ELF-1 (cell line): ENCODE measurements at places on chromosomes 1 and 21.

- DNase-seq = no peak
These were observed 145.0 kb upstream of the FGGY start for GRCh38 chr1:59151860-59152259.

DNA sequence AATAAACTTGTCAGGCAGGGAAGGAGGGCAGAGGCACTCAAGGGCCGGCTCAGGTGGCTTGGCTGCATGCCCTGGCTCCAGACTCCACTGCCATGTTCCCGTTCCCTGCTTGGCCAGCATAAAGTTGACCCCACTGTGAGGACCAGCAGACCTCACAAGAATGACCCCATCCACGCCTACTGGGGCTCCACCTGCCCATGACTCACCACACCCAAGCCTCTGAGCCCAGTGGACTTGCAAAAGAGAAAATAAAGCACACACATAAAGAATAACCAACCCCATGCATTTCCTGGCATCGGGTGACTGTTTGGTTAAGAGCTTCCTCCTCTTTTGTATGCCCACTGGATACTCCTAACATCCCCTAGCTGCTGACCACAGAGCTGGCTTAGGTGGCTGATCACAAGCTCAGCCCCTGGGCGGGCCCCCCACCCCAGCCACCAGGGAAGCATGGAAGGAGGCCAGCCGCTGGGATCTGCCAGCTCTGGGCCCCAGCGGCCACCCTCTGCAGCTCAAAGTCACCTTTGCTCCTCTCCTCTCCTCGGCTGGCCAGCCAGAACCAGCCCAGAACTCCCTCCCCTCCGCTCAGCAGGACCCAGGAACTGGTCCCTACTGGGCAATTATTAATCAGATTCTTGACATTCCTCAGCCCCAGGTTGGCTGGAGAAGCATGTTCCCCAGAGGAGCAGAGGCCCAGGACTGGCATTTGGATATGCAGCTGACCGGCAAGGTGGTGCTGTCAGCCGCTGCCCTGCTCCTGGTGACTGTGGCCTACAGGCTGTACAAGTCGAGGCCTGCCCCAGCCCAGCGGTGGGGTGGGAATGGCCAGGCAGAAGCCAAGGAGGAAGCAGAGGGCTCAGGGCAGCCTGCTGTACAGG is at the start of gene KLHDC7A:
KLHDC7A (plus strand) TSS at position 616 of the 875 bp plus-strand sequence; CDS start at position 668, 52 bp downstream.
- DNase-seq = peak; percentile 91

- no peak for DNase-seq
These were observed 110.4 kb downstream of the PPIAL4G start for GRCh38 chr1:148372731-148373130.

GRCh38 chr1:203173566-203173965 is 2.1 kb downstream of the MYBPH start:
- no peak for DNase-seq

- no peak for DNase-seq
These were observed 52.2 kb downstream of the SDC3 start for GRCh38 chr1:30856260-30856790.

DNA sequence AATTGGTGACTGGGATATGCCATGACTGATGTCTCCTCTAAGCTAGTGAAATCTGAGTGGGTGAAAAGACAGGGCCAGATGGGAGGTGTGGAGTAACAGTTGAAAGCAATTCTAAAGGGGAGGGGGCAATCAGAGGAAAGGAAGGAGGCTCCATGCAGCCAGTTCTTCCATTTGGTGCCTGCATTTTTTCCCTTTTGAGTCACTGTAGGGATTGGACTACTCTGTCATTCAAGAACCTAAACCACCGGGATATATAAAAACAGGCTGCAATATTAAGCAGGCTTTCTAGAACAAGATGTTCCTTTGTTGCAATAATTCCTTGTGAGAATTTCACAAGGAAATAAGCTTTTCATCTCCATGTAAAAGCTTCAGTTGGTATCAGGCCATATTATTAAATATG is 18.3 kb downstream of the CLIC6 start:
- no peak for DNase-seq

DNA sequence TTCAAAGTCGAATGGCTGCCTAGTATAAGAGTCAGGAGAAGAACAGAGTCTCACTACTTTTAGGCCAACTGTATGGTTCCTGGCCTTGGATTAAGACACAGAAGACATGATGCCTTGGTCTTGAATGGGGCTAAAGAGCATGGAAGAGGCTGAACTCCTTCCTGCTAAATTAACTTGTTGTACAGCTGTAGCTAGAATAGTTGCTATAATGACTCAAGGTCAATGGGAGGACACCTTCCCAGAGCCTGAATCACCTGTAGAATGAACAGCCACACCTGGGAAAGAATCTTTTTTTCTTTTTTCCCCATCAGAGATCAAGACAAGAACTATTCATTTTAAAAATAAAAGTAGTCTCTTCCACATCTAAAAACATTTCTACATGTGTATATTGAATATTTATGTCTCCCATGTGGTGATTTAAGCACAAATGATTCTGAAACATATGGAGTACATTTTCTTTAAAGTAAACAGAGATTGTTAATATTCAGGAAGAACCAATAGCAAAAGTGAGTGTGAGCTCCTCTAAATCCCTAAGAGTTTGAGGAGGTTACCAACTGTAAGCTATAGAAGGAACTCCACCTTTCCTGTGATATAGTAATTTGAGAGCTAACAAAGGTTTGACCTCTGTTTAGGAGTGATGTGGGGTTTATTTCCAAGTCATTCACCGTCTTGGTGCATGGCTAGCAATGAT is 191.3 kb downstream of the TGFB2 start:
- DNase-seq = no peak

DNA sequence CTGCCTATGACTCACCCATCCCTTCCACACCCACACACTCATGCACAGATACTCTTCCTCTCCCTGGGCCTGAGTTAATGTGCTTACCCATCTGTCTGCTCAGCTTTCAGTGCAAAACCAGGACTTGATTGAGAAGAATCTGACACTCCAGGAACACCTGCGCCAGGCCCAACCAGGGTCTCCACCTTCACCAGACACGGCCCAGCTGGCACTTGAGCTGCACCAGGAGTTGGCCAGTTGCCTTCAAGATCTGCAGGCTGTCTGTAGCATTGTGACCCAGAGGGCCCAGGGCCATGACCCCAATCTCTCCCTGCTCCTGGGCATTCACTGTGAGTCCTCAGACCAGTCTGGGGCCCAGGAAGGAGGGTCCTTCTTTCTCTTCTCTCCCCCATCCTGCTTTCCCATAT is 3.5 kb upstream of the SH3BGRL3 start:
- no peak for DNase-seq

DNA sequence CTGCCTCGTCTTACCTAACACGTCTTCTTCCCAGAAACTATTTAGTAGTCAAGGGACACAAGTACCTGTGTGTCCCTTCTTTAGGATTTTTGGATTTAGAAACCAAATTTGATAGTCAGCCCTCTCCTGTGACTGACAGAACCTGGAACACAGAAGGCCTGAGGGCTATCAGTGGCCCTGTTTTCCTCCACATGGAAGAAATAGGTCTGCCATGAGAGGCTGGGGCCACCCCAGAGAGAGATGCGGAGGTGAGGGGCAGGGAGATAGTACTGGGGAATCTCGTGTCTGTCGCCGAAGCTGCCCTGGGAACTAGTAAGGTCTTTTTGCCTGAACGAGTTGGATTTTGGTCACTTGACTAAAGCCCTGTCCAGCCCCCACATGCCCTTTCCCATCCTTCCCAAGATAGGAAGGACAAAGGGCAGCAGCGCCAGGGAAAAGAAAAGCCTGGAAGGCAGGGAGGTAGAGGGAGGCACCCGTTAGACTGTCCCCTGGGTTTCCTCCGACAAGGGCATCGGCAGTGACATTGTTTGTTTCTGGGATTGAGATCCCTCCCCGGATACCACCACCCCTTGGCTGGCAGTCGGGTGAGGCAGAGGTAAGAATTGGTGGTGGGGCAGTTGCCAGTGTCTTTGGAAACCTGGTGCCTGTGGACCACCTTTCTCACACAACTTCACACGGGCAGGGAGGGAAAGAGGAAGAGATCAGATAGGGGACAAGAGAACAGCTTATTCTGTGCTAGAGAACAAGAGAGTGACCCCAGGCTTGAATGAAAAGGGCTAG is 19.8 kb downstream of the SMIM12 start:
- no peak for DNase-seq

GRCh38 chr1:168234846-168235547 is 9.2 kb downstream of the SFT2D2 start:
- DNase-seq = peak; percentile 62

DNA sequence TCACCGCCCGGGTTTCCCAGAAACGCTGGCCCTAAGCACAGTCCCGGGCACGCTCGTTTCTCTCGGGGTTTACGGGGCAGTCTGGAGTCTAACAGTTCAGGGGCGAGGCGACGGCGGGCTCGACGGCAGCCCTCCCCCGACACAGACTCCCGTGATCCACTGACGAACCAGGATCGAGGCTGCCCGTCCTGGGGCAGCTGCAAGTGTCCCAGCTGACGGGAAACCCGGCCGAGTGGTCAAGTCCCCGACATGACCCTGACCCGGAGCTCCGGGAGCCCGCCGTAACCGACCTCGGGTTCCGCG is 494 bp downstream of the UBE2J2 start:
- DNase-seq = no peak

DNA sequence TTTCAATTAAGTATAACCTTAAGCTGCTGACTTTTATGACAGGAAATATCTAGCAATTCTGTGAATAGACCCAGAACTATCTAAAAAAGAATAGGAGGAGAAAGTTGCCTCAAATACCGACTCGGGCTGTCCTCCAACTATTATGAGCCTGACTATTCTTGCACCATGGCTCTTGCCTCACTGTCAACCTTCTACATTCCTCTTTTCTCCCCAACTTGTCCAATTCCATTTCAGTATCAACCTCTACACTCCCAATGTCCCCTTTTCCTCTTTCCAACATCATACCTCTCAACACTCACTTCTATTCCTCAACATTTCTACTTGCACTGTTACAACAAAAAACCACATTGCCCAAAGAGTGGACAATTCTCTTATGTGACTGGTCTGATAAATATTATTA is 2.3 kb downstream of the ZZZ3 start:
- DNase-seq = no peak

DNA sequence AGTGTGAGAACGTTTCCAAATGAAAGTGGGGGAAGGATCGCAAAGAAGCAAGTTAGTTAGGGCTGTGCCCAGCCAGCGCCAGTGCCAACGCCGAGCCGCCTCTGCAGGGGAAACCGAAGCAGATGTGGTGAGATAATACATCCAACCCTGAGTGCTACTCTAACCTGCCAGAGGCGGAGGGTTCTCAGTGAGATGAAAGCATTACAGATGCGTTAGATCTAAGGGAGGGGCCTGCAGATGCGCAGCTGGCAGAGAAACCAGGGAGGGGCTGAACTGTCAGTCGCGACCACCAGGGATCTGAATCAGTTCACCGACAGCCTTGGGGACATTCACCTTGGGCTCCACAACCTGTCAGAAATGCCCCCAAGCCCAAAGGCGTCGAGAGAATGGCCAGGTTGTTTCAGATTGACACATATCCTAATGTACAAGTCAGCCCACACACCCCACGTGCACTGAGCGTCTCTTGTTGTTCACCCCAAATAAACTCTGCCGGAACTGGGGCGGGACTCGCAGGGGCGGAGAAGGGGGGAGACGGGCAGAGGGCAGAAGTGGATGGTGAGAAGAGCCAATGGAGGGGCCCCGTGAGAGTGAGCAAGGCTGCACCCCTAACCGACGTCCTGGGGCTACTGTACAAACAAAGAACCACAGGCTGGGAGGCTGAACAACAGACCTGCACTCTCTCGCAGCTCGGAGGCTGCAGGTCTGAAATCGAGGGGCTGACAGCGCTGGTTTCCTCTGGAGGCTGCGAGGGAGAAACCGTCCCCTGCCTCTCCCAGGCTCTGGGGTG is 8.7 kb upstream of the UMODL1 start:
- DNase-seq = no peak

DNA sequence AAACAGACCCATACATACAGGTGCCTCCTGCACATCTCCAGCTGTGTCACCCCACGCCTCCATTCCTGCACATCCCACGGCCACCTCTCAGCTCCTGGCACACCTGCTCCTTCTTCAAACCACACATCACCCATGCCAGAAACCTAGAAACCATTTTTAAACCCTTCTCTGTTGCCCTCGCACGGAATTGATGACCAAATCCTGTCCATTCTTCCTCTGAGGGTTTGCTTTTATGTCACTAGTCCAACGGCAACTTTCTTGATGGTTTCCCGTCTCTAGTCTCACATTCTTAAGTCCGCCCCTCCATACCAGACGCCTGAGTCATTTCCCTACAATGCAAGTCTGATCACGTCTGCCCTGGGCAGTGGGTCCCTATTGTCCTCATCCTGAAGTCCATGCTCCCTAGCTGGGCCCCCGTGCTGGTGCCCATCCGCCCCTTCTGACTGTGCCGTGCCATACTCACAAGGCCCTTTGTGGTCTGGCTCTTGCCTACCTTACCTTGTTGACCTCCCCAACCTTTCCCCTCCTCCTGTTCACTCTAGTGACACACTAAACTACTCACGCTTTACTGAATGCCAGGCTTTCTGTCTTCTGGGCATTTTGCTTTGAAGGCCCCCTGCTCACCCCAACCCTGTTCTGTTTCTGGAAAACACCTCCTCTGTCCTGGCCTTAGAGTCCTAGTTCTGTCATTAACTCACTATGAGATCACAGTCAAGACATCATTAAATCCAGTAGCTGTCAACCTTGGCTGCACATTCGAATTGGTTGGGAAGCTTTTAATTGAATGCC is 17.6 kb downstream of the SLC2A1 start:
- DNase-seq = peak; percentile 77

DNA sequence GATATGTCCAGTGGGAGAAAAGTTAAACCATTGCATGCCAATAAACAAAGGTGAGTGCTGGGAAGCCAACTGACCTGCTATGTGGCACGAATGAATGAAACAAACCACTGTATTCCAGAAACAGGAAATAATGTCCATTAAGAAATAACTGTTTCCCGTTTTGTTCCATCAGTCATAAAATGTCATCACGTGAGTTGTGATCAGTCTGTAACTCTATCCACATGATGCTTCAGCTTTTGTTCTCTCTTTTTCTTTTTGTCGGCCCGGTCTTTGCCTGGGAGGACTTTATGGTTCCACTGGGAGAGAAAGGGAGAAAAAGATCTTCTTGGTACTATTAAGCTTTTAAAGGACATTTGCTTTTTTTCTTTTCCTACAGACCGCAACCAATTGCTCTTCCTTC is 179.9 kb downstream of the TGFB2 start:
- DNase-seq = no peak

GRCh38 chr1:59343576-59343840 is 46.6 kb downstream of the FGGY start:
- DNase-seq = no peak

GRCh38 chr21:20996421-20997310 is 1.5 kb upstream of the NCAM2 start:
- DNase-seq = peak; percentile 15
